Right renal pelvis (tissue), 4 donors: ENCODE measurements at places on chromosomes 2 and 18. TPM values are rescaled to one million over a fixed set of nuclear protein-coding genes. Genes with fewer than 3 reads are reported as not detected.

The CD207 gene
- not detected for polyA plus RNA-seq

The HNMT gene
- 67.0 TPM for polyA plus RNA-seq

The MEP1B gene
- 0.14 TPM for polyA plus RNA-seq

The ATP8B1 gene
- polyA plus RNA-seq, result 28.4 TPM

The FABP1 gene
- polyA plus RNA-seq, result 27.9 TPM

The FOXD4L1 gene
- 0.40 TPM for polyA plus RNA-seq

The IL1RL2 gene
- polyA plus RNA-seq, result 1.2 TPM

The FSHR gene
- polyA plus RNA-seq, result not detected

The ACKR3 gene
- 60.8 TPM for polyA plus RNA-seq

The FEV gene
- polyA plus RNA-seq, result 0.10 TPM

DNA sequence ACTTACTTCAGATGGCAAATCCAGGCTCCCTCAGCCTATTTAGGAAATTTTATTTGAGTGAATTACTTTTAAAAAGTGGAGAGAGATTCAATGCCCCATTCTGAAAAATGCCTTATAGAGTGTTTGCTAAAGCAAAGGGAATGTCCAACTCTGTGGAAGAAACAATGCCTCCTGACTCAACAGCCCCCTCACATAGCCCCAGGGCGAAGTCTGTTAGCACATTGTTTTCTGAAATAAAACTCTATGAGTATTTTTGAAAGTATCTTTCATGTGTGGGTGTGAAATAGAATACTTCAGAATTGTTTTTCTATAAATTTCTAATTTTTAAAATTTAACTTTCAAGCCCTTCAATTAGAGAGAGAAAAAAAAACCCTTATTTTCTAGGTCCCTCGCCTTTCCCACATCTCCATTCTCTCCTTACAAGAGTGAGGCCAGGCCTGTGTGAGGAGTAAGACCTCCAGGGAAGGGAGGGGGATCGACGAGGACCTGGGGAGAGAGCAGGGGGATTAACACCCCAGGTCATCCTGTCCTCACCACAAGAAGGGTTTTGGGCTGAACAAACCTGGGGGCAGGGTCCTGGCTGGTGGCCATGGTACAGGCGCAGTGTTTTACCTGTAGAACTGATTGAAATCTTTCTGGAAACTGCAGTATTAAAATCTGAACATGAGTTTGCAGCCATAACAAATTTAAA lies 141.4 kb downstream of the SNTG2 start:
- DNase-seq, result no peak

GRCh38 chr2:70078384-70078783 lies 8.9 kb upstream of the PCBP1 start:
- DNase-seq, result no peak

GRCh38 chr2:216516730-216517350 lies 18.2 kb downstream of the RPL37A start:
- no peak for DNase-seq

DNA sequence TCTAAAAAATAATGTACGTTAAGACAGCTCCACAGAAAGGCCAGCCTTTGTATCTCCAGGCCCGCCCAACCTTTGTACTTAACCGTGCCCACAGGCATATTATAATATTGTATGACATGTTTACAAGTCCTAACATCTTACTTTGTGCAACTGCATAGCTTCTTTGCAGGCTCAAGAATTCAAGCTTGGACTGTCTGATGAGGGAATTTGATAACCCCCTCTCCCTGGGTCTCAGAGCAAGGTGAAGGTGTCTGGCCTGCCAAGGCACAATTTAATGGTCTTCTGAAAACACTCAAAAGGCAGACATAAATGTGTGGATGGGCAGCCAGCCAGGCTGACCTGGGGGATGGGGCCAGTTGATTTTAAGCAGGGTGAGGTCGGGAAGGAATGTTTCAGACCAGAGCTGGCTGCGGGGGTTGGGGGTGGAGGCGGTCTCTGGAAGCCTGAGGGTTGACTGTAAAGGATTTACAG lies 732.7 kb upstream of the FANCL start:
- peak; percentile 10 for DNase-seq

DNA sequence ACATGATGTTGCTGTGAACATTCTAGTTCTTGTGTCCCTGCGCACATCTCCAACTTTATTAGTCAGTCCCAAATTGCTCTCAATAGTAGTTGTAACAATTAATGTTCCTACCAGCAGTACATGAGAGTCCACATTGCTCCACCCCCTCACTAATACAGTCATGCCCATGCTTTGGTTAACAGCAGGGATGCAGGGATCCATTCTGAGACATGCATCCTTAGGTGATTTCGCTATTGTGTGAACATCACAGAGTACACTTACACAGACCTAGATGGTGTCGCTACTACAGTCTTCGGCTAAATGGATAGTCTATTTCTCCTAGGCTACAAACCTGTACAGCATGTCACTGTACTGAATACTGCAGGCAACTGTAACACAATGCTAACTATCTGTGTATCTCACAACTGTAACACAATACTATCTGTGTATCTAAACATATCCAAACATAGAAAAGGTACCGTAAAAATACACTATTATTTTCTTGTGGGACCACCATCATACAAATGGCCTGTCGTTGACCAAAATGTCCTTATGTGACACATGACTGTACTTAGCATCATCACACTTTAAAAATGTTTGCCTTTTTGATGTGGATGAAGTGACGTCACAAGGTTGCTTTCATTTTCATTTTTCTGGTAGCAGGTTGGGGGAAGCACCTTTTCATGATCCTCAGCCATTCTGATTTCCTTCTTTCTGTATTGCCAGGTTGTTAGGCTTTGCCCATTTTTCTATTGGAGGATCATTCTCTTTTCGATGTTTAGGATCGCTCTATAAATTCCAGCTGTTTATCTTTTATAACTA lies 82.9 kb upstream of the RNF152 start:
- DNase-seq, result no peak

GRCh38 chr18:38698088-38698487 lies 1132.5 kb upstream of the CELF4 start:
- DNase-seq, result no peak

DNA sequence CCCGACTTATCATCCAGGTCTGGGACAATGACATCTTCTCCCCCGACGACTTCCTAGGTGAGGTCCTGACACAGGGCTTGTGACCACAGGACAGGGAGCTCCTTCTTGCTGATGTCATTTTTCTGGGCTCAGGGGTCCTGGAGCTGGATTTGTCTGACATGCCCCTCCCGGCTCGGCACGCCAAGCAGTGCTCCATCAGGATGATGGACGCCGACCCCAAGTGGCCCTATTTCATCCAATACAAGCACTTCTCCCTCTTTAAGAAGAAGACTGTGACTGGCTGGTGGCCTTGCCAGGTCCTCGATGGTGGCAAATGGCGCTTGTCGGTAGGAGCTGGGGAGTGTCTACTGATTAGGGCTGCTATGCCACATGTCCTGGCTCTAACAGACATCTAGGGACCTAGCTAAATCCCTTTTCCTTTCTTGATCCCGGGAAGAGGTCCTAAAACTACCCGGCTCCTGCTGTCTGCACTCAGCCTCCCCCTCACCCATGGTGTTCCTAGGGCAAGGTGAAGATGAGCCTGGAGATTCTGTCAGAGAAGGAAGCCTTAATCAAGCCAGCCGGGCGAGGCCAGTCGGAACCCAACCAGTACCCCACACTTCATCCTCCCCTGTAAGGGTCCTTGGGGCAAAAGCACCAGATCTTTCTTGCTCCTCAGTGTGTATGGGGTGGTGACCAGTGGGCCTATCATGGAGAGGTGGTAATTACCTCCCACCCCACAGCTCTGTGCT lies 36.7 kb downstream of the LMAN2L start:
- no peak for DNase-seq

GRCh38 chr2:133314795-133315194 lies 253.5 kb downstream of the NCKAP5 start:
- no peak for DNase-seq

- no peak for DNase-seq
Measured at GRCh38 chr18:24380163-24380747, 17.4 kb downstream of the OSBPL1A start.

GRCh38 chr18:9884532-9885140 lies 1.1 kb upstream of the TXNDC2 start:
- no peak for DNase-seq

DNA sequence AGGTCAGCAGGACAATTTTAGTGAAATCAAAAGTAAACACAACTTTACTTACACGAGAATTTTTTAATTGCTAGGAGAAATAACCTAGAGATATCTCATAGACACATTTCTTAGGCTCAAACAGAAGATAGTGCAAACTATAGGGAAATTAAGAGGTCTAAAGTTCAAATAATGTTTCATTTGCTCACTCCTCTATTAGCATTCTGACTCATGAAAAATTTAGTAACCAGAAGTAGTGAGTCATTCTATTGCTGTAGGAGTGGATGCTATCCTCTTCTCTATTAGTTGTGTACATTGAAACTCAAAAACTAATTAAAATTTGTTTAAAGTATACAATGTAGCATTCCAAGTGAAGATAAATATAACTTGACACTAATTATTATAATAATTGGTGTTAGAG lies 908.3 kb upstream of the TMEFF2 start:
- no peak for DNase-seq

- no peak for DNase-seq
Measured at GRCh38 chr18:11581286-11581685, 28.1 kb upstream of the SLC35G4 start.

- no peak for DNase-seq
Measured at GRCh38 chr18:68548904-68549870, 165.7 kb downstream of the TMX3 start.
